ENCODE measurements at places on chromosomes 13 and 19. TPM values are rescaled to one million over a fixed set of nuclear protein-coding genes. Genes with fewer than 3 reads are reported as not detected.

ZNF627 gene
- total RNA-seq, result 1.4 TPM

GARIN5A gene
- not detected for total RNA-seq

ZNF540 gene
- 2.9 TPM for total RNA-seq

IL12RB1 gene
- total RNA-seq, result not detected

TNNT1 gene
- total RNA-seq, result not detected

SLC10A2 gene
- not detected for total RNA-seq

HSD17B14 gene
- not detected for total RNA-seq

TTC9B gene
- not detected for total RNA-seq

COL4A1 gene
- 132 TPM for total RNA-seq

HSPBP1 gene
- 25.1 TPM for total RNA-seq

CLEC4G gene
- not detected for total RNA-seq

ZNF600 gene
- 53.9 TPM for total RNA-seq

APOC4 gene
- not detected for total RNA-seq

COG6 gene
- 7.7 TPM for total RNA-seq

CFD gene
- 36.6 TPM for total RNA-seq

ERVK3-1 gene
- 93.6 TPM for total RNA-seq
